Activated gamma-delta T cell (primary cell): ENCODE measurements at places on chromosomes 5 and 9.

DNA sequence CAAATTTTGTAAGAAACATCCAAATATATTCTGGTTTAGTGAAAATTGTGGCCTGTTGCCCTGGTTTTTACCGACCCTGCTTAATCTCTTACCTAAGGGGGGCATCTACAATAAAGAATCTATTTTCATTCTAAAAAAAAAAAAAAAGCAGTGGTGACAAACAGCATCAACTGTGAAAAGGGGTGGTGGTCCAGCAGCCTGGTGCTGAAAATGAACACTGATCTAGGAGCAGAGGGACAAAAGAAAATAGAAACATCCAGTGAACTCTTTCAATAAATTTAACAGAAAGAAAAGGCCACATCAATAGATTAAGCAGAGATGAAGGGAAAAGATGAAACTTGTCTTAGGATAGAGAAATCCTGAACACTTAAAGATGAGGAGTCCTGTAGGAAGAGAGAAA lies 348.7 kb upstream of the GRAMD2B start:
- DNase-seq = no peak

DNA sequence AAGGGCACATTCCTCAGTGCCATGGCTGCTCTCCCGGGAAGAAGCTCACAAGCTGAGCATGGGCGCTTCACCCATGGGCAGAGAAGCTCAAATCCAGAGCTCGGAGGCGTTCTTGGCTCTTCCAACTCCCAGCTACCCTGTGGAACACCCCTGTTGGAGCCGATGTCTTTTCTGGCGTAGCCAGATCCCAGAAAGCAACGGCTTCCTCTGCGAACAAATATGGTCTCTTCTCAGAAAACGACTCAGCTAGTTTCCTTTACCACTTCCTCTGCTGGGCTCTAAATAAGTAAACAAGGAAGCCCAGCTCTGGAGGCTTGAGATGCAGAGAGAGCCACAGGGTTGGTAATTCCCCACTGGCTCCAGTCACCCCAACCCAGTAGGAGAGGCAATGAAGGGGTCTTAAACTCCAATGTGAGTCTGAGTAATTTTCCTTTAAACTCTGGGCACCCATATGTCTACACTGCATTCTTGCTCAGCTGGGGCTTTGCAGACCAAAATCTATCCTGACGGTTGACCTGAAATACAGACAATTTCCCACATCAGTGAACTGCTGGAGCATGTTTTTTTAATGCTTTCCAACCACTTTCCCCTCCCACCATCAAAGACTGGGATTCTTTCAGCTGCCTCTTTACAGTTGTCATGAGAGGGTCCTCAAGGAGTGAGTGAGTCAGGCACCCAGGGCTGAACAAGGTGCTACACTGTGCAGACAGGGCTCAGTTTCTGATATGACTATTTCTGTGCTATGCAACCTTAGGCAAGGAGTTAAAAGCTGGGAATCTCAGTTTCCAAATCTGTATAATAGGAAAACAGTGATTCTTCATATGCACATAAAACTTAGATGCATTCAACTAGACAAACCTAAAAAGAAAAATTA lies at the start of gene LCP2:
LCP2 (minus strand) TSS at position 189 of the 874 bp plus-strand sequence; CDS start at position 23, 166 bp downstream.
- no peak for DNase-seq

GRCh38 chr9:100409176-100409556 lies 17.8 kb upstream of the MSANTD3 start:
- DNase-seq = no peak

GRCh38 chr5:61619777-61620518 lies 287.9 kb downstream of the ZSWIM6 start:
- DNase-seq = no peak

GRCh38 chr9:126030716-126031115 lies 283.5 kb downstream of the PBX3 start:
- no peak for DNase-seq

- no peak for DNase-seq
Observed at GRCh38 chr5:96501991-96502646, 69.1 kb upstream of the PCSK1 start.

- DNase-seq = no peak
Observed at GRCh38 chr5:89946916-89947315, 462.6 kb downstream of the CETN3 start.

DNA sequence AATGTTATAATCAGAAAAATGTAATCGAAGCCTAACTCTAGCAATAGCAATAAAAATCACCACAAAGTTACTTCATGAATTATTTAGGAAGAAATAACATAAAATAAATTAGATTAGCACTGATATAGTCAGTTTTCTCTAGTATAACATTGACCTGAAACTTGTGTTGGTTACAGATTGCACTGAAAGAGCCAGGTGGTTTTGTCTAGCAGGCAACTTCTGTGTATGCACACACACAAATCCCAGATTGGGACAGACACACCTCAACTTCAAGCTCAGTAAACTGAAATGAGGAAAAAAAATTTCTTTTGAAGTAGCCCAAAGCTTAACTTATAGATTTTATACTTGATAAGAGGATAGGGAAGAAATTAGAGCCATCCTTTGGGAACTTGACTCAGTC lies 129.3 kb downstream of the EFNA5 start:
- no peak for DNase-seq

GRCh38 chr9:129355631-129356030 lies 177.6 kb upstream of the IER5L start:
- DNase-seq = no peak
